ENCODE measurements at places on chromosomes 16 and 17. TPM values are rescaled to one million over a fixed set of nuclear protein-coding genes. Genes with fewer than 3 reads are reported as not detected.

DNA sequence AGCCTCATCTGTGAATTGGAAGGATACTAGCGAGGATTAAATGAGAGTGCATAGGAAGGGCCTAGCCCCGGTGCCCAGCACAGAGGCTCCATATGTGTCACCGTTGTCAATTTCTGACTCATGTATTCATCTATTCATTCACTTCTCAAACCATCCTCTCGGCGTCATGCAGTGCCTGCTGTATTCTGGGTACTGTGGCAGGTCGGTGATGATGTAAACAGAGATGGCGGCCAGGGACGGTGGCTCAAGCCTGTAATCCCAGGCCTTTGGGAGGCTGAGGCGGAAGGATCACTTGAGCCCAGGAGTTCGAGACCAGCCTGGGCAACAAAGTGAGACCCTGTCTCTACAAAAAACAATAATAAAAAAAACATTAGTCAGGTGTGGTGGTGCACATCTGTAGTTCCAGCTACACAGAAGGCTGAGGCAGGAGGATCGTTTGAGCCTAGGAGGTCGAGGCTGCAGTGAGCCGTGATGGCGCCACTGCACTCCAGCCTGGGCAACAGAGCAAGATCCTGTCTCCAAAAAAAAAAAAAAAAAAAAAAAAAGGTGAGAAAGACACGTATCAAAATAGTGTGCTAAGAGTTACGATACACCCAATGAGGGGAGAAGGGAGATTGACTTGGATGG lies 4.3 kb upstream of the PPP1R1B start:
- no peaks in the 10 kb centered on the region for H3K36me3 ChIP-seq
- H3K4me3 ChIP-seq = no peak overlapping the region
- peaks cover 12% of the 10 kb centered on the region for H3K4me1 ChIP-seq
- peaks cover 15% of the 10 kb centered on the region for H3K27me3 ChIP-seq

DNA sequence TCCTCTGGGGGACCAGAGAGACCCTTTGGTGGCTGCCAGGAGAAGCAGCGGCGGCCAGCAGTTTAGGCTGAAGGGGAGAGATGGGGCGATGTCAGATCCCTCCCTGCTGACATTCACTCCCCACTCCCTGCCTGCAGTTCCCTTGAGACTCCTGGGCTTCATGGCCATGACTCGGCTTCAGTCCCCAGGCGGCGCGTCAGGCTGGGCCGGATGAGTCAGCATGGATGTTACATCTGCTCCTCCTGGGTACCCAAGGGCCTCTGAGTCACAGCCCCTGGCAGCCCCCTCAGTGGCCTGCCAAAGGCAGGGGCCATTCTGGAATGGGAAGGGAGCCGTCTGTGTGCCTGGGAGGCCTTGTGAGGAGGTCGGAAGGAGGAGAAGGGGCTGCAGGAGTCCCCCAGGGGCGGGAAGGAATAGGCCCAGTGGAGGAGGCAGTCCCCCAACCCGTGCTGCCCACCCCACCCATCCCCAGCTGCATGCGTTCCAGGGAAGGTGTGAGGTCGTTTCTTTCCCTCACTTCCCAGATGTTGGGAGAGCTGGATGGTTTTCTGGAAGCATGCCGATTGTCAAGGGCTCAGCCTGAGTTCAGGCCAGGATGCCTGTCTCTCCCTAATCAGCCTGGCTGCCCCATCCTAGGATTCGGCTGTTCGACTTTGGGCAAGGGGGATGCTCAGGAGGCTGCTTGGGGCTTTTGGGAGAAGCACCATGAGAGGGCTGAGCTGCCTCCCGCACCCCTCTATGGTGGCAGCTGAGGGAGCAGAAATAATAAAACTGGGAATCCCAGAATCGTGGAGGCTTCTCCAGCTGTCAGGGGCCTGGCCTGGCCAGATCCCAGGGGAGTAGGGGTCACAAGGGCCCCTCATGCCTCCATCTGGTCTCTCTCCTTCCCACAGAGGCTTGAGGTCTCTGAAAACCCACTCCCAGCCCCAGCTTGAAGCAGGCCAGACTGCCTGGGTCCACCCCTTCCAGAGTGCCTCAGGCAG lies 9.7 kb downstream of the RHBDL3 start:
- H3K36me3 ChIP-seq = no peaks in the 10 kb centered on the region
- no peak for DNase-seq
- H3K27ac ChIP-seq = no peak overlapping the region

DNA sequence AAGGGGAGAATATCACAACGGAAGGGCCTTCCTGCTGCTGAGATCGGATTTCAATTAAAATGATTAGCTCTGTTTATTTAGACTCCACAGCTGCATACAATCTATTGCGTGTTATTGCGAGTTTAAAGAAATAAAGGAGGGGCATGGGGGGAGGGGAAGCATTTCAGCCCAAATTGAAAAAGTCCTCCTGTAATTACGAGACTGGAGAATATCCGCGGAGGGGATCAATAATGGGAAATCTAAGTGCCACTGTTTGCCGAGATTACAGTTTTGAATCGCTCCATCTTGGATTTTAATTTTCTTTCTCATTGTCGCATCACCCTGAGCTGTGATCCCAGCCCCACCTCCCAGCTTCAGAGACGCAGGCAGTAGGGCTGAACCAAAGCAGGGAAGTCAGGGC lies 15.7 kb upstream of the RPL38 start:
- no peaks in the 10 kb centered on the region for H3K27me3 ChIP-seq
- no peak for DNase-seq
- H3K36me3 ChIP-seq = no peaks in the 10 kb centered on the region

DNA sequence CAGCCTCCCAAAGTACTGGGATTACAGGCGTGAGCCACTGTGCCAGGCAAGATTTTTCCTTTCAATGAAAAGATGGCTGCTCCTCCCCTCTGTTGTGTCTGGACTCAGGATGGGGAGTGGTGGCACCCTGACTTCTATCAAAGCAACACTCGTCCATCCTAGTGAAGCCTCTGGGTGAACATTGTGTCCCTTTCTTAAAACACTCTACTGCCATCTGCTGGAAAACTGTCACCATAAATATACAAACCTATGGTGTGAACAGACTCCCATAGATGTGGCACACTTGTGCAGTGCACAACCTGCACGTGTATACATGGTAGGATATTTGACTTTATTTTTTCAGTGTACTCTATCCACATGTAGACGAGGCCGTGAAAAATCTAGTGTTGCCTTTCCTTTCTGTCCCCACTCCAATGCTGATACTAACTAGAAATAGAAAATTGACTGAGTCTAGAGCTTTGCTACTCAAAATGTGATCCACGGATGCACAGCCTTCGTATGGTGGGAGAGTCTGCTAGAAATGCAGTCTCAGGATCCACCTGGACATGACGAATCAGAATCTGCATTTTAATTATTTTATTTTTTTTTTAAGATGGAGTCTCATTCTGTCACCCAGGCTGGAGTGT lies 55.9 kb upstream of the PLCG2 start:
- no peaks in the 10 kb centered on the region for H3K27me3 ChIP-seq
- no peaks in the 10 kb centered on the region for H3K4me1 ChIP-seq
- DNase-seq = peak; percentile 35

DNA sequence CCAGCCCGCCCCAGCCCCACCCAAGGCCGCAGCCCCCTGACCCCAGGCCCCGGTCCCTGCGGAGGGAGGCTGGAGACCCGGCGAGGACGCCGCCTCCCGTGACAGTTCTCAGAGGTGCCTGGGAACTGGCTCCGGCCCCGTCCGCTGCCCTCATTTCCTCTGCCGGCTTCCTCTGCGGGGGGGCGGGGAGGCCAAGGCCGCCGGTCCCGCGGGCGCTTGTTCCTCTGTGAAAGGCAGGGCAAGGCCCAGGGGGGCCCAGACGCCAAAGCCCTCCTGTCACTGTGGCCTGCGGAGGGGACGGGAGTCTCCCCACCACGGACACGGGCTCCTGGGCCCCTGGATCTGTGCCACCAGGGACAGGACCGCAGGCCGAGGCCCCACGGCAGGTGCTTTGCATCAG lies 5.0 kb upstream of the PVALEF start:
- H3K4me1 ChIP-seq = peaks cover 2% of the 10 kb centered on the region
- H3K36me3 ChIP-seq = no peaks in the 10 kb centered on the region
- H3K4me3 ChIP-seq = no peak overlapping the region
- no peak overlapping the region for H3K27ac ChIP-seq
- no peaks in the 10 kb centered on the region for H3K27me3 ChIP-seq
- peak; percentile 10 for DNase-seq

DNA sequence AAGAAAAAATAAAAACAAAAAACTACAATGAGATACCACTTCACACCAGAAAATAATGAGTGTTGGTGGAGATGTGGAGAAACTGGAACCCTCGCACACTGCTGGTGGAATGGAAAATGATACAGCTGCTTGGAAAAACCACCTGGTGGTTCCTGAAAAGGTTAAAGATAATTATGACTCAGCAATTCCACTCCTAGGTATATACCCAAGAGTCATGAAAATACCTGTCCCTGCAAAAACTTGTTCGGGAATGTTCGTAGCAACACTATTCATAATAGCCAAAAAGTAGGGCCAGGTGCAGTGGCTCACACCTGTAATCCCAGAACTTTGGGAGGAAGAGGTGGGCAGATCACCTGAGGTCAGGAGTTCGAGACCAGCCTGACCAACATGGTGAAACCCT lies 8.1 kb upstream of the ITGAE start:
- no peak overlapping the region for H3K4me3 ChIP-seq
- peaks cover 32% of the 10 kb centered on the region for H3K36me3 ChIP-seq
- no peaks in the 10 kb centered on the region for H3K27me3 ChIP-seq
- no peak for DNase-seq

The PTX4 gene
- not detected for total RNA-seq

All from thyroid gland (tissue), 4 donors.